ENCODE measurements at places on chromosomes 7 and 10. TPM values are rescaled to one million over a fixed set of nuclear protein-coding genes. Genes with fewer than 3 reads are reported as not detected.

DNA sequence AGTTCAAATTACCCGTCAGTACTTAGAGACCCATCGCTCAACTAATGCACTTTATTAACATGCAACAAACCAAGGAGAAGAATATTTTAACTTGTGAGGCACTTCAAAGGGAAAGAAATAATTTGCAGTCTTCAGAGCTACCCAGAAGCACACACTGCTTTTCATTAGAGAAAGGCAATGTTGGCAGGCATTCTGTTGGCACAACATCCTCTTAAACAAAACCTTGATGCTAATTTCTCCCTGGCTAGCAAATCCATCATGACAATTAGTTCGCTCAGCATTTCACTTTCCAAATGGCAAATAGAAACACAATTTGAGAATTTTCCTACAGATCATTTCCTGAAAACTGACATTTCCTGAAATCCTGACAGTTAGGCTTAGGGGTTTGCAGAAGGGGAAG lies 155.6 kb upstream of the FAM13C start:
- H3K4me3 ChIP-seq, result no peak overlapping the region
- H3K27ac ChIP-seq, result no peak overlapping the region
- H3K4me1 ChIP-seq, result no peaks in the 10 kb centered on the region
- no peaks in the 10 kb centered on the region for H3K36me3 ChIP-seq

DNA sequence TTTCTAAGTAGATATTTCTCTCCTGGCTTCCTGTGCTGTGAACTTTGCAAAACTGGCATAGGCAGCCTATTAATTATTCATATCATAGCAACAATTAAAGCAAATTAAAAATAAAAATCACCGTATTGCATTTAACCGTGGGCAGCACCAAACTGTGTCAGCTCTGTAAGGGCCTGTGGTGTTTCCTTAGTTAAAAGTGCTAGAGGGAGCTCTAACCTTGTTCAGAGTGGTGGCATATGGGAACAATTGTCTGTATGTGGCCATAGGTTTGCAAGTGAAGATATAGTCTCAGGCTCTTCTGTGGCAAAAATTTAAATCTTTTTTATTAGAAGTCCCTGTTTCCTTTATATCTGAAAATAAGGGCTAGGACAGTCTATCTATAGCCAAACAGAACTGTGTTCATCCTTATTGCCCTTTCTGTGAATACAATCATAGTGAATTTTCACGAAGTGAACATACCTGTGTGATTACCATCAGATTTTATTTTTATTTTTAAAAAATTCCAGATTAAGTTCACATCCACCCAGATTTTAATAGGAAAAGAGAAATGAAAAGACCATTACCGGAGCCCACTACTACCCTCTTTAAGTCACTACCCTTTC lies 92.6 kb downstream of the POLL start:
- no peaks in the 10 kb centered on the region for H3K4me1 ChIP-seq
- H3K36me3 ChIP-seq, result no peaks in the 10 kb centered on the region
- H3K27me3 ChIP-seq, result no peaks in the 10 kb centered on the region
- no peak overlapping the region for H3K4me3 ChIP-seq
- DNase-seq, result peak; percentile 3

The SLC39A12 gene
- not detected for total RNA-seq

The CAV1 gene
- 1,496 TPM for total RNA-seq

DNA sequence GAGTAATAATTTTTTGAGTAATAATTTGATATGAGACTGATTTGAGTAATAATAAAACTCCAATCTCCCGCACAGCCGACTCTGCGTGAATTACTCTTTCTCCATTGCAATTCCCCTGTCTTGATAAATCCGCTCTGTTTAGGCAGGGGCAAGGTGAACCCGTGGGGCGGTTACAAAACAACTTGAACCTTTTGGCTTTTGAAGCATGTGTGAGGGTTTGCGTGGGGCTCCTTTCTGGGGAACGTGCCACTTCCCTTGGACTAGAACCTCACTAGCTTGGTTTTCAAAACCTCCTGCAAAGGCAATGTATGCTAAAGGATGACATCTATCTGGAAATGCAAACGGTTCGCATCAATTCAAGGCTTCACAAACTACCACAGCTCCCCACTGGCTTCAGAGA lies 1.5 kb downstream of the CRPPA start:
- no peak overlapping the region for H3K27ac ChIP-seq
- no peak overlapping the region for H3K4me3 ChIP-seq
- H3K4me1 ChIP-seq, result peaks cover 11% of the 10 kb centered on the region
- DNase-seq, result no peak

GRCh38 chr10:124677749-124678556 lies 66.2 kb downstream of the FAM53B start:
- no peaks in the 10 kb centered on the region for H3K27me3 ChIP-seq
- peaks cover 10% of the 10 kb centered on the region for H3K4me1 ChIP-seq
- H3K27ac ChIP-seq, result no peak overlapping the region
- no peak overlapping the region for H3K4me3 ChIP-seq

The TMEM273 gene
- total RNA-seq, result not detected

- no peak for DNase-seq
- no peak overlapping the region for H3K27ac ChIP-seq
- H3K27me3 ChIP-seq, result peaks cover 39% of the 10 kb centered on the region
- no peaks in the 10 kb centered on the region for H3K36me3 ChIP-seq
- no peak overlapping the region for H3K4me3 ChIP-seq
- no peaks in the 10 kb centered on the region for H3K4me1 ChIP-seq
These were observed 59.6 kb upstream of the LYZL1 start for GRCh38 chr10:29229258-29229705.

- H3K4me3 ChIP-seq, result peak overlapping the region; percentile 87
- peaks cover 30% of the 10 kb centered on the region for H3K4me1 ChIP-seq
- no peaks in the 10 kb centered on the region for H3K27me3 ChIP-seq
- peak; percentile 51 for DNase-seq
- peaks cover 24% of the 10 kb centered on the region for H3K36me3 ChIP-seq
These were observed 1.9 kb downstream of the ZCCHC24 start for GRCh38 chr10:79443338-79444198.

GRCh38 chr10:112471878-112472487 lies 25.0 kb downstream of the VTI1A start:
- peak; percentile 68 for DNase-seq
- no peaks in the 10 kb centered on the region for H3K27me3 ChIP-seq
- H3K36me3 ChIP-seq, result peaks cover 4% of the 10 kb centered on the region

GRCh38 chr7:395643-396042 lies 105.7 kb downstream of the FOXL3 start:
- no peak overlapping the region for H3K4me3 ChIP-seq
- H3K27ac ChIP-seq, result no peak overlapping the region
- H3K4me1 ChIP-seq, result no peaks in the 10 kb centered on the region
- no peaks in the 10 kb centered on the region for H3K36me3 ChIP-seq
- H3K27me3 ChIP-seq, result no peaks in the 10 kb centered on the region

GRCh38 chr7:27793780-27794179 lies 53.8 kb downstream of the TAX1BP1 start:
- DNase-seq, result peak; percentile 60
- H3K4me1 ChIP-seq, result no peaks in the 10 kb centered on the region
- H3K36me3 ChIP-seq, result peaks cover 12% of the 10 kb centered on the region
- no peak overlapping the region for H3K27ac ChIP-seq
- no peak overlapping the region for H3K4me3 ChIP-seq

DNA sequence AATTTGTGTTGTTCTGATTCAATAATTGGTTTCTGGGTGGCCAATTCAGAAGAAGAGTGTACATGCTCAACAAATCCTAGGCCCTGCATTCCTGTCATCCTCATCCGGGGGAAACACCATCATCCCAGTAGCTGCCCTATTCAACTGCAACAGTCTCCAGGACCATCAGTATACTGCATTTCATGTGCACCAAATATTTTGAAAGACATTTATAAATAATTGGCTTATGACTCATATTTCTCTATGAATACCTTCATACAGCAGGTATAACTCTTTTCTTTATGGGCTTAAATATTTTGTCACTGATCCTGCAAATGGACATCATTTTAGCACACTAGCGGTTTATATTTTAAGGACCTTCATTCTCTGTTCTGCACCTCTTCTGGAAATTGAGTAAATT lies 38.0 kb downstream of the CD36 start:
- H3K27me3 ChIP-seq, result no peaks in the 10 kb centered on the region
- no peak for DNase-seq
- no peaks in the 10 kb centered on the region for H3K36me3 ChIP-seq
- no peaks in the 10 kb centered on the region for H3K4me1 ChIP-seq
- H3K4me3 ChIP-seq, result no peak overlapping the region

The KLLN gene
- 0.56 TPM for total RNA-seq

The ZDHHC6 gene
- 17.4 TPM for total RNA-seq

The CYP2C18 gene
- total RNA-seq, result not detected

DNA sequence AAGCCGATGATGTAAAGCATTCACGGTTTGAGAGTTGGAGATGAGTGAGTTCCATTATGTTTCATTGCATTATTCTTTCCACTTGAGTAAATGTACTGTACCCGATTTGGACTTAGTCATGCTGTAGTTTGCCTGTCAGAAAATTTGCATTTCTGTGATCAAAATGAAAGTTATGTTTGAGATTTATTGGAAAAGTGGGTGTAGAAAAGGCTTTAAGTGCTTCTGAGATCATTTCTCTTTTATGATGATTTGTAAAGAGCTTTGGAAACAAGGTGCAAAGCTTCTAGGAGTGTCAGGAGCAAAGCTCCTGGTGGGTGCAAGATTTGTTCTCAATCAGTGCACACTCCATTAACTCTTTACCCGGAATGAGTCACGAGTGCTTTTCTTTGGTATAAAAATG lies 204.1 kb upstream of the POM121L12 start:
- no peaks in the 10 kb centered on the region for H3K36me3 ChIP-seq
- H3K27ac ChIP-seq, result no peak overlapping the region
- H3K27me3 ChIP-seq, result no peaks in the 10 kb centered on the region
- no peaks in the 10 kb centered on the region for H3K4me1 ChIP-seq
- DNase-seq, result no peak

DNA sequence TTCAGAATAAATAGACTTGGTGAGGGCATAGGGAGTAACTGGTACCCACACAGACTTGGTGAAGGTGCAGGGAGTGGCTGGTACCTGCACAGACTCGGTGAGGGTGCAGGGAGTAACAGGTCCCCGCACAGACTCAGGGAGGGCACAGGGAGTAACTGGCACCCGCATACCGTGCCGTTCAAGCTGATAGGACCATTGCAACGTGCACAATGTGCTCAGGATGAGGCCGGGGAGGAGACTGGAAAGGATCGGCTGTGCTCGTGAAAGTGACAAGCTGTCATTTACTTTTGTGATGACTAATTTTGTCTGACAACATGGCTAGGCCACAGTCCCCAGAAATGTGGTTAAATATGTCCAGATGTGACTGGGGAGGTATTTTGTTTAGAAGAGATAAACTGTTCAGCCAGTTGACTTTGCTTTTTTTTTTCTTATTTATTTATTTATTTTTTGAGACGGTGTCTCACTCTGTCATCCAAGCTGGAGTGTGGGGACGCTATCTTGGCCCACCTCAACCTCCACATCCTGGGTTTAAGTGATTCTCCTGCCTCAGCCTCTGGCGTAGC lies 76.2 kb upstream of the NMT2 start:
- no peaks in the 10 kb centered on the region for H3K27me3 ChIP-seq
- no peak overlapping the region for H3K27ac ChIP-seq
- H3K4me1 ChIP-seq, result peaks cover 2% of the 10 kb centered on the region
- DNase-seq, result no peak
- no peak overlapping the region for H3K4me3 ChIP-seq
- no peaks in the 10 kb centered on the region for H3K36me3 ChIP-seq

The PTN gene
- 61.7 TPM for total RNA-seq

DNA sequence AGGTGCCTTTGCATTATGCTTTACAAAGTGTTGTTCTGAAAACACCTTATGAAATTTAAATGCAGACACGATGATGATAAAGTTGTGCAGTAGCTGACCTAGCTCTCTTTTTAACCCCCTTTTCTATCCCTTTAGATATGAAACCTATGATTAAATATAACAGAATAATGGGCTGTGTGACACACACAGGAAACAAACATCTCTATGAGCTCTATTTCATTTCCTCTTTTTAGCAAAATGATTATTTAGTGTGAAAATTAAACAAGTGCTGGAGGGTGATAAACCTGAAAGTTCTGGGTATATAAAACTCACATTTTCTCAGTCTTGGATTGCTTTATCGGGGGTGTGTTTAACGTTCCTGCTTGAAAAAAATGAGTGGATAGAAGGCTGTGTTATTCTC lies 1310.5 kb upstream of the CELF2 start:
- H3K27ac ChIP-seq, result no peak overlapping the region
- H3K4me1 ChIP-seq, result no peaks in the 10 kb centered on the region
- no peak for DNase-seq
- no peaks in the 10 kb centered on the region for H3K36me3 ChIP-seq
